T-helper 2 cell (primary cell): ENCODE measurements at places on chromosomes 13 and 19.

GRCh38 chr19:17687857-17688784 lies at the start of gene UNC13A:
Gene UNC13A (minus strand): TSS chr19:17688354. CDS start chr19:17688199, 155 bp downstream.
- DNase-seq: peak; percentile 11

GRCh38 chr13:105441051-105441750 lies 1094.3 kb downstream of the EFNB2 start:
- DNase-seq: no peak

- DNase-seq: no peak
Measured at GRCh38 chr13:28173793-28174192, 35.4 kb downstream of the PAN3 start.

DNA sequence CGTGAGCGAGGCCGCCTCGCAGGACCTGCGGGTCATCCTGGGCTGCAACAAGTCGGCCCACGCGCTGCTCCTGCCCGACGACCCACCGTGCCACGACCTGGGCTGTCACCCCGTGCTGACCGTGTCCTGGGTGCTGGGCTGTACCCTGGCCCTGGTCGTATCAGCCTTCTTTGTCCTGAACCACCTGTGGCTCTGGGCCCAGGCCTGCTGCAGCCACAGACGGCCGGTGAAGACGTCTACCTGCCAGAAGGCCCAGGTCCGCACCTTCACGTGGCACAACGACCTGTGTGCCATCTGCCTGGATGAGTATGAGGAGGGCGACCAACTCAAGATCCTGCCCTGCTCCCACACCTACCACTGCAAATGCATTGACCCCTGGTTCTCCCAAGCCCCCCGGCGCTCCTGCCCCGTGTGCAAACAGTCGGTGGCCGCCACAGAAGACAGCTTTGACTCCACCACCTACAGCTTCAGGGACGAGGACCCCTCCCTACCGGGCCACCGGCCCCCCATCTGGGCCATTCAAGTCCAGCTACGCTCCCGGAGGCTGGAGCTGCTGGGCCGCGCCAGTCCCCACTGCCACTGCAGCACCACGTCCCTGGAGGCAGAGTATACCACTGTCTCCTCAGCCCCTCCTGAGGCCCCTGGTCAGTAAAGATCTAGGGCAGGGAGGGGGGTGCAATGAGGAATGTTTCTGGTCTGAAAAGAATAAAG lies 1.1 kb downstream of the ZNRF4 start:
- no peak for DNase-seq

DNA sequence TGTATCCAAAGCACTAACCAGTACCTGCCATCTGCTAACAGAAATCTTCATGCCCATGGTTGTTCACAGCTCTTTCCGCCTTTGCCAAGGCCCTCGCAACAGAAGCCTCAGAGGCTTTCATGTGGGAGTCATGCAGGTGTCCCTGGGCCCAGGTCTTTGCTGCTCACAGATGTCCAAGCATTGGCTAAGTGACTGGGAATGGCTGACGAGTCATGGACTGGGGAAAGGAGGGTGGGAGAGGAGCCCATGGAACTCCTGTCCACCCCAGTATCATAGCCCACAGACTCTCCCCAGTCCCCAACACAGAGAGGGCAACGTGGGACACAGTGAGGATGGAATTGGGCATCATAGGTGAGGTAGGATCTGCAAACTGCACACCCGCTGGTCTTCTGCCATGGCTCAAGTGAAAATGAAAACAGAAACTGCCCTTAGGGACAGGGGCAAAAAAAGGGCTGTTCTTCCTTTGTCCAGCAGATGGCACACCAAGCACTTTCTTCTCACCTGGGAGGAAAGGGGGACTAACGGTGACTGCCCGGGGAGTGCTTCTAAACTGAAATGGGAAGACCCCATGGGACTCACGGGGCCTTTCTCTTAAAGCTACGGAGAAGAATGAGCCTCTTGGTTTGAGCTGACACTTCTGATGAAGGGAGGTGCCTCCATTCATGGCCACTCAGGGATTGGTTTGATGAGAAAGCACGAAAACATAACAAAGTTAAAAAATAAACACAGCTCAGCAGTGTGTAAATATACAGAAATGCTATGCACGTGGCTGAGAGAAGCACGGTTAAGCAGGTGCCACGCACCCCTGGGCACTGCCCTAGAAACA lies 11.1 kb upstream of the DHRS12 start:
- DNase-seq: peak; percentile 64
